IPS-NIHi11 (cell line): ENCODE measurements at places on chromosomes 16 and 17.
A peak's percentile ranks its signal among the peaks of the same experiment; 100 is the strongest.

DNA sequence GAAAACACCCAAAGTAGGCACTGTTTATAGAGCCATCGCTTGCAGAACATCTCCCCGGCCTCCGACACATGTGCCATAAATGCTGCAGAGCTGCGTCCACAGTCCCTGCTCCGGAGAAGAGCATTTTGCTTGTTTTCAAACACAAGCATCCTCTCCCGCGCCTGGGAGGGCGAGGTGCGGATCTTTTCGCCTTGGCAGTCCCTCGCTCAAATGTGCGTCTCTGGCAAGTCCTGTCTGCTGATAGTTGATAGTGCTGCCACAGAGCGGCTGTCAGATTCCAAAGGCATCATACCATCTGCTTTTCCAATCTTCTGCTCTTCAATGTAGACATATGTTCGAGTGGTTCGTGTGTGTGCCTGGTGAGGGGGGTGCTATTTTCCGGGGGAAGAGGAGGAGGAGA is 603.7 kb downstream of the MAF start:
- no peak for DNase-seq

DNA sequence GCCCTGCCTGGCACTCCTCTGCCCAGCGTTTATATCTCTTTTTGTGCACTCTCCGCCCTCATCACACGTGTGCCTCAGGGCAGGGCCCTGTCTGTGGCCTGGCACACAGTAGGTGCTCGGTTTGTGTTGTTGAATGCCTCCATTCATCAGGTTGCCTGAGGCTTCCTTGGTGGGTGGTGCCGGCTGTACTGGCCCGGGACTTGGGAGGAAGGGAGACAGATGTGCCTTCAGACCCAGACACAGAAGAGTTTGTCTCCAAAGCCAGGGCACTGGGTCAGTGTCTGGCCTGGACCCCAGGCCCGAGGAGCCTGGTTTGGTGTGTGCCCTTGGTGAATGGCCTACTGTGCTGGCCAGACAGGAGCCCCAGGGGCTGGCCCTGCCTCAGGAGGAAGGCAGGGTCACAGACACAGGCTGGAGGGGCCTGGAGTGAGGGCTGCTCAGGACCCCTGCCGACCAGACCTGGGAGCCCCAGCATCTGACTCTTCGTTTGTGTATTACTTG is 71.6 kb downstream of the RAI1 start:
- DNase-seq: no peak

DNA sequence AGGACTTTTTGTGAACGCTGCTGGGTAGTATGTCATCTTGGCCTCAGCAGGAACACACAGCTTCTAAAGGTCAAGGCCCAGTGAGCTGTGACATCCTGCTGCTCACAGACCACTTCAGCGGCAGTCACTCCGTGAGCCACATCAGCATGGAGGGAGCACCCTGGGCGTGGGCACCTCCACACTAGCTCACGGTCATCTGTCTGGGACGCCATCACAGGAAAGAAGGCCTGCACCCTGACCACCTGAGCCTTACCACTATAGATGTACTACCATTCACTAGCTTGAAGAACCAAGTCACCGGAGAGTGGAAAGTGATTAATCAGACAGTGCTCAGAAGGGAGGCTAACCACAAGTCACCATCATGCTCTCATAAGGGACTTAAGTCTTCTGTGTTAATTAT is 3.3 kb downstream of the AXIN1 start:
- DNase-seq: no peak

GRCh38 chr16:67425061-67425460 is 5.9 kb upstream of the HSD11B2 start:
- DNase-seq: no peak

DNA sequence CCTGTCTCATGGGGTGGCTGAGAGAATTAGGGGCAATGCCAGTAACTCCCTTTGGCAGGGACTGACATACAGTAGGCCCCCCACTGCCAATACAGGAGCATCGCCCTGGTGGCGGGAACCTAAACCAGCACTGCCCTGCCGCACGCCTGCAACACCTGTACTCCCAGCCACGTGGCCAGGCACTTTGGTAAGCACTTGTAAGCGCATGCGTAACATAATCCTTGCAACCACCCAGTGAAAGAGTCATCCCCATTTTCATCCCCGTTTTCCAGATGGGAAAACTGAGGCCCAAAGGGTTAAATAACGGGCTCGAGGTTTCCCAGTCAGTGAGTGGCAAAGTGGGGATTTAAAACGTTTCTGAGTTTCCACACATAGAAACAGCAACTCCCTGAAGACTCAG is 17.5 kb downstream of the SCN4A start:
- no peak for DNase-seq

DNA sequence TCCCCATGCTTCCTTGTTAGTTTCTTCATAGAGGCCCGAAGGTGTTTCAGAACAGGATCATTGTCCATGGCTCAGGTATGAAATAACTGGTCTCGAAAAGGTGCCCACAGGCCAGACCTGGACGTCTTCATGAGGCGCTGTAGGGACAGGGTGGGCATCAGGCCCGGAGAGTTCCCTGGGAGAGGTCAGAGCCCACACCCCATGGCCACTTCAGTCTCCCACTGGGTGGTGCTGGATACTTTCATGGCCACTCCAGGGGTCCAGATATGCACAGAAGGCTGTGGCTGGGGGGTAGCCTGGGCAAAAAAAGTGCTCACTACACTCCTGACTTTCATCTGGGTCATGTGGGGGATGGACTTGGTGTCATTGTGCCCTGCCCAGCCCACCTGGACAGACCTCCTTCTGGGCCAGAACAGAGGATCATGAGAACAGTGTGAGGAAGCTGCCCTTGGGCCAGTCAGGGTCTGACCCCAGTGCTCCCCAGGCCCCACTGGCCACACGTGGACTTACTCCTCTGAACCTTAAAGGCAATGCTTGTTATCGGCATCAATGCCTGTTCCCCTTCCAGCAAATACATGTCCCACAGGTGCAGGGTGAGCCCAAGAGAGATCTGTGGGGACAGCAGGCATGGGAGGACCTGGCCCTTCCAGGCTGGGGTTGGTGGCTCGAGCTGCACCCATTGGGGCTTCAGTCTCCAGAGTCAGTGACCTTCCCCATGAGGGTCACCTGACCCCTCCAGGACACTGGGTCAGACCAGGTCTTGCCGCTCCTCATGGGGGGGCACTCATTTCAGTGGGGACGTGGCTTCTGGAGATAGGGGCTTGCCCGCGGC is 36.9 kb downstream of the LGALS9 start:
- no peak for DNase-seq

DNA sequence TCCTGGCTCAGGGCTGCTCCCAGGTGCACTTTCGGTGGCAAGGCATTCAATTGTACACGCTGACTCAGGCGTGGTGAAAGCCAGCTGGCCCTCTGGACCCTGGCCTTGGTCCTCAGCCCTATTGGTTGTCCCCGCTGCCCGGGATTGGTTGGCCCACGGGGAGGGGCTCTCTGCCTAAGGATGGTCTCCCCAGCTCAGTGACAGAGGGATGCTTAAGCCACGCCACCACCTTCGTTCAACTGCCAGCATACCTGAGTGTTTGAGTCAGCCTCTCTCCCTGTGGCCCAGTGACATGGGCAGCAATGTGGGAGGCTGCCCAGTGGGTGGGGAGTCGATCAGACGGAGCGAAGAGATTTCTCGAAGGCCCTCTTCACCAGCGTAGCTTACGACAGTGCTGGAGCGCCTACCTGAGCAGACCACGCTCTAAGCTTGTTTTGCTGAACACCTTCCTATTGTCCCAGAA is 30.3 kb downstream of the IRF8 start:
- no peak for DNase-seq

- no peak for DNase-seq
Observed at GRCh38 chr16:50436271-50436670, 67.5 kb upstream of the BRD7 start.

- DNase-seq: no peak
Observed at GRCh38 chr17:8753136-8753975, 5.0 kb downstream of the SPDYE4 start.

GRCh38 chr17:4476511-4477070 is 22.1 kb upstream of the SPNS2 start:
- DNase-seq: peak; percentile 46

DNA sequence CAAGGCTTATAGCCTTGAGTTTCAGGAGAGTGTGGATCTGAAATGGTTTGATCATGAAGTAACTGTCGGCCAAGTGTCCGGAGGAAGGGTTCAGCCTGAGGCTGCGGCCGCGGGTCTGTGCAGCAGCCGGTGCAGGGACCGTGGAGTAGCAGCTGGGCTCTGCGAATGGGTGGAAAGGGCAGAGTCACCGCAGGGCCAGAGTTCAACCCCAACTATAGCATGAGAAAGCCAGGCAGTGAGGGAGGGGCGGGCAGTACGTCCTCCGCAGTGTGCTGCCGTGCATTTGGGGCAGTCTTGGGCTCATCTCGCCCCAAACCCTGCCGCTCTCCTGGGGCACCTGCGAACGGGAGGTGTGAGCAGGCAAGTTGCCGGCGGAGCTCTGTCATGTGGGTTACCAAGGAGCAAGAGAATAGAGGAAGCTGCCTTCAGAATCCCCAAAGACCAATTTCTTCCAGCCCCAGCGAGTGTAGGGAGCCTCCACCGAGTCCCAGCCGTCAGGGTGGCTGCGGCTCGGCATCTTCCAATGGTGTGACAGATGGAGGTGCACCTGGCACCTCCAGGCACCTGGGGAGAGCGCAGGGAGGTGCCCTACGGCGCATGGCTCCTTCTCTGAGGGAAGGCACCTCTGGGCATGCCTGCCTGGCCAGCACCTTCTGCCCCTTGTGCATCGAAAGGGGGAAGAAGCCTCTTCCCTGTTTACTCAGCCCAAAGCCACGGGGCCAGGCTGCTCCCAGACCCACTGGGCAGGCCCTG is 87.3 kb downstream of the RPA1 start:
- DNase-seq: no peak

- no peak for DNase-seq
Observed at GRCh38 chr17:81684442-81684911, 666 bp downstream of the HGS start.

- no peak for DNase-seq
Observed at GRCh38 chr16:54475019-54475601, 188.5 kb upstream of the IRX3 start.
